Astrocyte (in vitro differentiated cells and primary cell): ENCODE measurements at places on chromosomes 1 and 21. TPM values are rescaled to one million over a fixed set of nuclear protein-coding genes. Genes with fewer than 3 reads are reported as not detected.
A peak's percentile ranks its signal among the peaks of the same experiment; 100 is the strongest.

PTPRC gene
- total RNA-seq, result 0.20 TPM in 1 of 2 replicates, not detected in the other

HSD3B2 gene
- not detected in 2 replicates for total RNA-seq

MYBPH gene
- total RNA-seq, result not detected in 2 replicates

S100A3 gene
- total RNA-seq, result 12.8 and 14.6 TPM in 2 replicates

GRCh38 chr1:224045556-224045955 is 68.4 kb upstream of the FBXO28 start:
- H3K36me3 ChIP-seq, result no peaks in the 10 kb centered on the region
- peaks cover 3% of the 10 kb centered on the region for H3K27me3 ChIP-seq
- no peak for DNase-seq
- H3K4me1 ChIP-seq, result no peaks in the 10 kb centered on the region
- H3K27ac ChIP-seq, result no peak overlapping the region
- H3K4me3 ChIP-seq, result no peak overlapping the region

- no peaks in the 10 kb centered on the region for H3K36me3 ChIP-seq
- H3K4me1 ChIP-seq, result peaks cover 33% of the 10 kb centered on the region
- peaks cover 23% of the 10 kb centered on the region for H3K27me3 ChIP-seq
- H3K4me3 ChIP-seq, result no peak overlapping the region
- H3K27ac ChIP-seq, result no peak overlapping the region
Measured at GRCh38 chr1:21673277-21673780, 4.2 kb upstream of the RAP1GAP start.

DNA sequence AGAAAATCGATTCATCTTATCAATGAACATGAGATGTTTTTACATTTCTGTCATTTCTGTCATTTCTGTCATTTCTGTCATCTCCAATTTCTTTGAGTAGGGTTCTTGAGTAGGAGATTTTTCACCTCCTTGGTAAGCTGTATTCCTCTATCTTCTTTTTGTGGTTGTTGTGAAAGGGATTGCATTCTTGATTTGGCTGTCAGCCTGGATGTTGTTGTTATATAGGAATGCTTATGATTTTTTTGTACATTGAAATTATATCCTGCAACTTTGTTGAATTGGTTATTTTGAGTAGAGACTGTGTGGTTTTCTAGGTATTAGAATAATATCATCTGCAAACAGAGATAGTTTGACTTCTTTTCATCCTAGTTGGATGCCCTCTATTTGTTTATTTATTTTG is 1233.7 kb downstream of the PLA2G4A start:
- no peaks in the 10 kb centered on the region for H3K27me3 ChIP-seq
- H3K27ac ChIP-seq, result no peak overlapping the region
- no peak overlapping the region for H3K4me3 ChIP-seq
- no peaks in the 10 kb centered on the region for H3K4me1 ChIP-seq
- H3K36me3 ChIP-seq, result no peaks in the 10 kb centered on the region

DNA sequence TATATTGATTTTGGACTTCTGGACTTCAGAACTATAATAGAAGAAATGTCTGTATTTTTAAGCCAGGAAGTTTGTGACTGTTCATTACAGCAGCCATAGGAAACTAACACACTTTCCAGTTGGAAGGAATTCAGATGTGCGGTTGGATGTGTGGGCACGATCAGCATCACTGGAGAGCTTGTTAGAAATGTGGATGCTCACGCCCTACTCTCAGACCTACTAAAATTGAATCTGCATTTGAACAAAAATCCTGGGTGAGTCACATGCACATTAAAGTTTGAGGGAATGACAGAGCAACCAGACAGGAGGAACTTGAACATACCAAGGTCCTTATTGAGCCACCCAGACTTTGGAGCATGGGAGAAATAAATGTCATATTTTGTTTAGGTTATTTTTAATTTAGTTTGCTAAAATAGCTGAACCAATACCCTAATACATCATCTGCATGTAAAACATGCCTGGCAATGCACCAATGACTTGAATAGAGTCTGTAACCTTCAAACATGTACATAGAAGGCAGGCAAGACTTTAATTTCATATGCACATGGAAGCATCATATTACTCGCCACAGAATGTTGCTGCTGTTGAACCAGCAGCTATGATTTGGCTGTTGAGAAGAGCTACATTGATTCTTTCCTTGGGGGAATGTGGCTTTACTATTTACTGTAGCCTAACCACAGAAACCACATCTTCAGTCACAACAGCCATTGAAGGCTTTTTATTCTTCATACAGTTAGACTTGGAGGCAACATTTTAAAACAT is 346.2 kb downstream of the BARHL2 start:
- DNase-seq, result peak; percentile 86
- no peak overlapping the region for H3K4me3 ChIP-seq
- peaks cover 8% of the 10 kb centered on the region for H3K4me1 ChIP-seq
- peak overlapping the region; percentile 37 for H3K27ac ChIP-seq
- no peaks in the 10 kb centered on the region for H3K36me3 ChIP-seq

DNA sequence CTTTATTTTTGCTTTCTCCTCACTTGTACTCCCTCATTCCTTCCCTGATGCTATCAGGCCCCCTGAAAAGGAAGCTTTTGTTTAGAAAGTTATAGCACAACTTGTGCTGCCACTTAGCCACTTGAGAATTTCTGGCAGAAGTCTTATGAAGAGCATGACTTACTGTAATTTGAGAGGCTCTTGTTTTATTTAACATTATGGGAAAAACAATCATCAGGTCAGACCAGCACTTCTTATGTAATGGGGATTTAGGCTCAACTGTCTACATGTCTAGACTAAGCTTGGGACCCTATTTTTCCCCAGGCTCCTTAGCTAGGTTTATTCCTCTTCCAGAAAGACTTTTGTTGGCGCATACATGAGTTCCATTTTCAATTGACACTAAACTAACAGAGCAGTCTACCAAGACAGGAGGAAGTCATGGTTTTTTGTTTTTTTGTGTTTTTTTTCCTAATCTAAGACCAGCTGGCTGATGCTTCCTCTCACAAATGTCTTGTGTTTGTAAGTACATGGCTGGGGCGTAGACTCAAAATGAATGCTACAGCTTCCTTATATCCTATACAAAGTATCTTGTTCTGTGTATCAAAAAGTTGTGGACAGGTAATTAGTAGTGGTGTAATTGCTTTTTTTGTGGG is 31.5 kb downstream of the TNFSF4 start:
- no peak overlapping the region for H3K27ac ChIP-seq
- no peaks in the 10 kb centered on the region for H3K36me3 ChIP-seq
- peak; percentile 39 for DNase-seq
- H3K4me3 ChIP-seq, result no peak overlapping the region

GRCh38 chr1:117970252-117970651 is 40.7 kb downstream of the WDR3 start:
- no peaks in the 10 kb centered on the region for H3K27me3 ChIP-seq
- no peak overlapping the region for H3K4me3 ChIP-seq
- no peaks in the 10 kb centered on the region for H3K36me3 ChIP-seq
- no peak overlapping the region for H3K27ac ChIP-seq
- H3K4me1 ChIP-seq, result no peaks in the 10 kb centered on the region

- no peaks in the 10 kb centered on the region for H3K4me1 ChIP-seq
- H3K27ac ChIP-seq, result no peak overlapping the region
- peak; percentile 1 for DNase-seq
- no peak overlapping the region for H3K4me3 ChIP-seq
- H3K27me3 ChIP-seq, result no peaks in the 10 kb centered on the region
Measured at GRCh38 chr1:81424061-81424460, 376.7 kb upstream of the ADGRL2 start.

- H3K27me3 ChIP-seq, result no peaks in the 10 kb centered on the region
- H3K4me1 ChIP-seq, result no peaks in the 10 kb centered on the region
- peaks cover 51% of the 10 kb centered on the region for H3K36me3 ChIP-seq
- DNase-seq, result no peak
Measured at GRCh38 chr1:236543065-236543669, 19.4 kb downstream of the LGALS8 start.

GRCh38 chr1:96075704-96076455 is 645.7 kb upstream of the PTBP2 start:
- H3K36me3 ChIP-seq, result no peaks in the 10 kb centered on the region
- H3K27ac ChIP-seq, result no peak overlapping the region
- no peaks in the 10 kb centered on the region for H3K4me1 ChIP-seq
- H3K4me3 ChIP-seq, result no peak overlapping the region
- no peaks in the 10 kb centered on the region for H3K27me3 ChIP-seq
- no peak for DNase-seq

DNA sequence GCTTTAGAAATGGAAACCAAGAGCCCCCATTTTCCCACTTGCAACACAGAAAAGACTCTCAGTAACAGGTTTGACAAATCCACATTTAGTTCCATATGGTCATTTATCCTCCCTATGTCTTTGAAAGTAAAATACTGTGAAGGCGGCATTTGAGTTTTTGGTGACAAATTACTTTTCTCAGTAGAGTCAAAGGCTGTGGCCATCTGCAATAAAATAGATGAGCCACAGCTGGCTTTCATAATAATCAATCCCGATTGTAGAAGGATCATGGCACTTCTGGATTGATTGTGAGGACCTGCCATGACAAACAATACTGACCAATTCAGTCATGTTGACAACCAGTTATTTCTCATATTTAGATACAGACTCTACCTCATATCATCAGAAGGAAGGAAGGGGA is 512.0 kb upstream of the ADGRL2 start:
- no peak for DNase-seq
- H3K36me3 ChIP-seq, result no peaks in the 10 kb centered on the region
- no peaks in the 10 kb centered on the region for H3K27me3 ChIP-seq
- H3K4me1 ChIP-seq, result no peaks in the 10 kb centered on the region
- H3K4me3 ChIP-seq, result no peak overlapping the region
- no peak overlapping the region for H3K27ac ChIP-seq

DNA sequence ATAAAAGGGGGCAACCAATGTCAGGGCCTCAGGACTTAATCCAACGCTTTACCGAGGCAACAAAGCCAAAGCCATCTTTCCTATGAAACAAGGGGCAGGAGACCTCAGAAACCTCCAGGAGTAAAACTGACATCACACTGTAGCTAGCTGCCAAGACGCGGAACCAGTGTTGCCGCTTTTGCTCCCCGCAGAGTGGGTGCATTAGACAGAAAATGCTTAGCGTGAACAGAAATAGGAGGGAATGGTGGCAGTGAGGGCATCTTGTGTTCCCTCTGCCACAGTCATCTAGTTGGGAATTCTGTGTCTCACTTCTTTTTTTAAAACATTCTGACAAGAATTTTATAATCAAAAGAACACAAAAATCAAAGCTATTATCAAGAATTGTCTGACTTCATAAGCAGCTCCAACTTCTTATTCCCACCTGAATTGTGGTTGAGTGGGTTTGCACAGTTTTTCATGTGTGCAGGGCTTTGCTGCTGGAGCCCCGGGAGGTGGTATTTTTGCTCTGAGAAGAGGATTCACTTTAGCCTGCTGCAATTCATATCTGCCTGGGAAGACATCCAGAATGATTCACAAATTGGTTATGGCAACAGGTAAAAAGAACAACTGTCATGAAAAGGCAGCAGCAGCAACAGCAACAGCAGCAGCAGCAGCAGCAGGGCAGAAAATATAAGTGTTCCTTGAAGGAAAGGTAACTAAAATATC is 82.2 kb upstream of the DIRAS3 start:
- H3K27me3 ChIP-seq, result no peaks in the 10 kb centered on the region
- H3K4me1 ChIP-seq, result peaks cover 13% of the 10 kb centered on the region
- H3K27ac ChIP-seq, result no peak overlapping the region

- no peaks in the 10 kb centered on the region for H3K36me3 ChIP-seq
- H3K4me3 ChIP-seq, result no peak overlapping the region
- H3K27ac ChIP-seq, result no peak overlapping the region
Measured at GRCh38 chr1:198641966-198642668, 3.3 kb downstream of the PTPRC start.

DNA sequence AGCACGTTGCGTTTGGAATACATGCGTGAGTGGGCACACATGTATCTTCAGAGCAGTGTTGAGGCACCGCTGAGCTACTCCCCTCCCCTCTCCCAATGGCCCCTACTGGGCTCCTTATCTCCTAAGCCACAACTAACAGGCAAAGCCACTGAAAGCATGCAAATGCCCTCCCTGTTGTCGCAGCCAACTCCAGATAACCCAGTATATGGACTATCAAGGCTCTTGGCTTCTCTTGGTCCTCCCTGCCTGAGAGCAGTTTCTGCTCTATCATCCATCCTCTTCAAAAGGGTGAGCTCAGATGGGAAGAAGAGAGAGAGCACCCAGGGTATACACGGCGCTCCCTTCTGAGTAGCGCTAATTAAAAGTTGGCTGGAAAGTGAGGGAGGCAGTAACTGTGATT is 58.5 kb upstream of the CNTN2 start:
- peaks cover 5% of the 10 kb centered on the region for H3K4me1 ChIP-seq
- H3K27me3 ChIP-seq, result no peaks in the 10 kb centered on the region
- H3K4me3 ChIP-seq, result no peak overlapping the region
- no peak for DNase-seq

DNA sequence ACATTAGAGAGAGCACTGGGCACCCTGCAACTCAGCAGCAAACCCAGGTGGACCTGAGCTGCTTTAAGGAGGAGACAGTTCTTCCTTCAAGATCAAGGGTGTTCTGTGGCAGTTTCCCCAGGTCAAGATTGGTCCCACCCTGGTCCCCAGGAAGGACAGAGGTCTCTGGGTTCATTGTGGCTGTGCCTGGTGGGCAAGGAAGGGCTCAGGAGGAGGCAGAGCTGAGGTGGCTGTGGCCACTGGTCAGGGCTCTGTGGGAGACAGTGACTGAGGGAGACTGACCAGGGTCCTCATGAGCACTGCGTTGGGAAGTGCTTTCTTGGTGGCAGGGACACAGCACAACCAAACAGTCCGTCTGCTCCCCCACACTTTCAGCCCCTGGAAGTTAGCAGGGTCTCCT is 141.3 kb downstream of the FCRL5 start:
- no peaks in the 10 kb centered on the region for H3K27me3 ChIP-seq
- H3K27ac ChIP-seq, result no peak overlapping the region
